ENCODE measurements at places on chromosomes 6 and 20.
A peak's percentile ranks its signal among the peaks of the same experiment; 100 is the strongest.

- no peak for DNase-seq
These were observed 28.2 kb upstream of the CEP162 start for GRCh38 chr6:84255641-84256040.

DNA sequence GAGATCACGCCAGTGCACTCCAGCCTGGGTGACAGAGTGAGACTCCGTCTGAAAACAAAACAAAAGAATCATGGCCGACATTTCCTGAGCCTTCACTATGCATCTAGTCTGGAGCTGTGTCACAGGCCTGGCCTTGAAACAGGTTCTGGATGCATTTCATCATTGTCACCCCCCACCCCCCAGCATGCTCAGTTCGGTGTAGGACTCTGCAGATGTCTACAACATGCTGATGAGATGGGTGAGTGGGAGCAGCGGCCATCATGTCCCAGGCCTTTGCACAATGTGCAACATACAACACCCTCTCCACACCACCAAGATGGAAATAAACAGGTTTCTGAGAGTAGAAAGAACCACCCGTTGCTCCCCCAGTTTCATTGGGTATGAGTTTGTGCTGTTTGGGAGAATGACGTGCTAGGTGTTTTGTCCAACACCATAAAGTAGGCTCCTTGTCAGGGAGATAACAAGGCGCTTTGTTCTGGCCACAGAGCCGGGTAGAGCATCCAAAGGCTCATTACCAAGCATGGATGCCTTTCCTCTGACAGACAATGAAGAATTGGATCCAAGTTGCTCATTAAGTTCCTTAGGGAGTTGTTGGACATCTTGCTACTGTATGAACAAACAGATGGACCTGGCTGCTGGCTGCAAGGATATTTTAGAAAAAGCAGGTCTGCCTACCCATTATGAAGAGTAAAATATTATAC is 22.1 kb downstream of the SNHG17 start:
- DNase-seq = no peak

- no peak for DNase-seq
These were observed 252.2 kb downstream of the ADGB start for GRCh38 chr6:146850981-146851380.

DNA sequence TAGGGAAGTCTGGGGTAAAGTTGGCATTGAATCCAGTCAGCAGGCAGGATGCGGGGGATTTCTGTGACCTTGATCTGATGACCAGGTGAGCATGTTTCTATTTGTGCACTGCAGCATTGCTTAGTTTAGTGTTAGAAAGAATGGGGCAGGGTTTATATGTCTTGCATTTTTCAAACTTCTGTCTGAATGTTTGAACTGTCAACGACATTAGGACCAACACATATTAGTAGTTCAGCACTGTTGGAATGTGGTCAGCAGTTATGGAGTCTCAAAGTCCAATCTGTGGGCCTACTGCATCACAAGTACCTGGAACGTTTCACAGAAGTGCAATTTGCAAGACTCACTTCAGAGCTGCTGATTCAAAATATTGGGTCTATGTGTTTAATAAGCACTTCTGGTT is 276.6 kb upstream of the BMP2 start:
- DNase-seq = no peak

DNA sequence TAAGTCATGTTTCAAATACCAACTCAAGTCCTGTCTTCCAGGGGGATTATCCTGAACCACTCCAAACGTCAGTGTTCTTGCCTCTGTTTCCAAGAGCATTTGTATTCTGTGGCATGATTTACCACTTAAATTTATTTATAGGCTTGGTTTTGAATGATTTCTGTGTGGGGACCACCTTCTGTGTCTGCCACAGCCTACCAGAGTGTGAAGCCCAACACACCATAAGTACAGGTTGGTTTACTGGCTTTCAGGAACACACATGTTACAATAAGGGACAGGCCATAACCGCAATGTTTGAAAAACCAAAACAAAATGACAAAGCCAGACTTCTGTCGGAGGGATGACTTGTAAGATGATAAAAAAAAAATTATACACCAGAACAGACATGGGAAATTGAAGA is 56.5 kb upstream of the MAP3K7 start:
- DNase-seq = no peak

- DNase-seq = no peak
These were observed 37.9 kb downstream of the TRAM2 start for GRCh38 chr6:52538901-52539354.

DNA sequence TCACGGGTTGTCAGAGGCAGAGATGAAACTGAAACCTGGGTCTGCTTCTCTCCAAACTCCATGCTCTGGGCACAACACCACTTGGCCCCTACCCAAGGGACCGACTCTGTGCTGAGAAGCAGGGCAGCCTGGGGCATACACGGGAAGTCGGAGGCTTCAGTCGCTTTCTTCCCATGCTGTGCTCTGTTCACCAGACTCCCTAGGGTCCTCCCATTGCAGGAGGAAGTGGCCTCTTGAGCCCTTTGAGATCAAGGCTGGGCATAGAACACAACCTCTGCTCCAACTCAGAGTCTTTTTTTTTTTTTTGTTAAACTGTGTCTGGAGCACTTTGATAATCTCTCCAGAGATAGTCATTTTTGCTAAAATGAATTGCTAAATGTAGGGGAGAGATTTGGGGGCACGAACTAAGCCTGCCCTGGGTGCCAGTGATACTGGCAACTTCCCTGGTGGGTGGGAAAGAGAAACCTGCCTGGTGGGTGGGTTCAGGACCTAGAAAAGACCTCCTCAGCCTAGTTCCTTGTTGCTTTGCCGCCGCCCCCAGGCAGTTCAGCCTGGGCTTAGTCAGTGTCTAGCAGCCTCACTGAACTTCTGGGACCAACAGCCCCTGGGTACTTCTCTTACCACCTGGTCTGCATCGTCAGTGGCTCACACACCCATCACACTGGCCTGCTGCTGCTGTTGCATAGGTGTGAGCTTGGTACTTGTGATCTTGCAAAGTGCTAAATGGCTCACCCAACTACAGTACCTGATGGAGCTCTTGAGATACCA is 62.0 kb downstream of the PPP1R14C start:
- no peak for DNase-seq

GRCh38 chr20:44785768-44786167 is 24.6 kb downstream of the RIMS4 start:
- peak; percentile 34 for DNase-seq

DNA sequence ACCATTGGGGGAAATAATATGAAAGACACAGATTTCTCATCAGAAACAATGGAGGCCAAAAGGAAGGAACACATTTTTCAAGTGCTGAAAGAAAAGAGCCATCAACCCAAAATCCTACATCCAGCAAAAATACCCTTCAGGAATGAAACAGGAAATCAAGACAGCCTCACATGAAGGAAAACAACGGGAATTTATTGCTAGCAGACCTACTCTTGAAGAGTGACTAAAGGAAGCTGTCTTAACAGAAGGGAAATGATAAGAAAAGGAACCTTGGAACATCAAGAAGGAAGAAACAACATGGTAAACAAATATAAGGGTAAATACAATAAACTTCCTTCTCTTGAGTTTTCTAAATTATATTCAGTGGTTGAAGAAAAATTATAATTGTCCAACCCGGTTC is 44.2 kb downstream of the RNF24 start:
- no peak for DNase-seq

DNA sequence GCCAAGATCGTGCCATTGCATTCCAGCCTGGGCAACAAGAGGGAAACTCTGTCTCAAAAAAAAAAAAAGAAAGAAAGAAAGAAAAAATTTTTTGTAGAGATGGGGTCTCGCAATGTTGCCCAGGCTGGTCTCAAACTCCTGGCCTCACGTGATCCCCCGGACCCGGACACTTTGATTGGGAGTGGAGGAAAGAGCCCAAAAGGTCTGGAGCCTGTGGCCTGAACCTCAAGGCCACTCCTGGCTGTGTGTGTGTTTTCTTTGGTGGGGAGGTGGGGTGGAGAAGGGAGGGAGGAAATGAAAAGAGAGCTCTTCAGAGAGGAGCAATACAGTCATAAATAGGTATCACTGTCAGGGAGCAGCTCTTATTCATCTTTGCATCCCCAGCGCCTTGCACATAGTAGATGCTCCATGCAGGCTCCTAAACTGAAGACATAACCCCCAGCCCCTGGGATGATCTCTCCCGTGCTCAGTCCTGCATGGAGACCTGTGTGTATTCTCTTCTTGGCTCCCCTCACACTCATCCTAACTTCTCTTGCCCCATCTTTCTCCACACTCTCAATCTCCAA is 75.7 kb downstream of the FGD2 start:
- no peak for DNase-seq

GRCh38 chr20:37913567-37914366 is 10.8 kb downstream of the VSTM2L start:
- DNase-seq = no peak

GRCh38 chr6:5657684-5658430 is 348.9 kb downstream of the NRN1 start:
- no peak for DNase-seq

DNA sequence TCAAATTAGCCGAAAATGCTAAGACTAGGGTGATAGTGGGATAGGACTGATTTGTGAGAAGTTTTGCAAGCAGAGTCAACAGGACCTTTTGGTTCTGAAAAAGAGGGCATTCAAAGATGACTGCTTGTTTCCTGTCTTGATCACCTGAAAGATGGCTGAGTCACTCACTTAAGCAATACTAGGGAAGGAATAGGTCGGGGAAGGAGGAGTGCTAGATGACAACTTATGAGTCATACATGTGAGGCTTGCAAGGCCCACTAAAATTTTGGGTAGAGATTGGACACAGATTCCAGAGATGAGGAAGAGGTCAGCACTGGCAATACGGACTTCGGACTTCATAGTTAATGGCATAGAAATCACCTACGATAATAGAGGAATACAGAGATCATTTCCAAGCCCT is 89.2 kb downstream of the FAM83B start:
- DNase-seq = peak; percentile 92

- no peak for DNase-seq
These were observed 147.7 kb downstream of the SH3BGRL2 start for GRCh38 chr6:79778816-79779215.

Measured in kidney tubule cell (primary cell).